ENCODE measurements at places on chromosomes 2 and 18. TPM values are rescaled to one million over a fixed set of nuclear protein-coding genes. Genes with fewer than 3 reads are reported as not detected.

The ZC3H8 gene
- 5.5 TPM for total RNA-seq

DNA sequence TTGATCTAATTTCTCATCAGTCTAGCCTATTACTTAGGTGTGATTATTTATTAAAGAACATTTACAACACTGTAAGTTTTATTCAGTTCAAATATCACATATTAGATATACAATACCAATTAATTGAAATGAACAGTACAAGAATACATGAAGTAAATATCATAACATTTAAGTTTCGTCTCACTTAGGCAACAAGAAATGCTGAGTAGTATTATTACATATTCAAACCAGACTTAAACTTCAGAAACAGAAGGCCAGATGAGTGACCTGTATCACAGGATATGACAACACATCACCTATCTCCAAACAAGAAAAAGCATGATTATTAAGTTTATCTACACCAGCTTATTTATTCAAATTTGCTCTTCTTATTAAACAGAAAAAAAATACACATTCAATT lies 48.9 kb downstream of the LONRF2 start:
- DNase-seq, result no peak

- peak; percentile 77 for DNase-seq
These were observed 305.5 kb downstream of the PTPRM start for GRCh38 chr18:7872569-7872968.

DNA sequence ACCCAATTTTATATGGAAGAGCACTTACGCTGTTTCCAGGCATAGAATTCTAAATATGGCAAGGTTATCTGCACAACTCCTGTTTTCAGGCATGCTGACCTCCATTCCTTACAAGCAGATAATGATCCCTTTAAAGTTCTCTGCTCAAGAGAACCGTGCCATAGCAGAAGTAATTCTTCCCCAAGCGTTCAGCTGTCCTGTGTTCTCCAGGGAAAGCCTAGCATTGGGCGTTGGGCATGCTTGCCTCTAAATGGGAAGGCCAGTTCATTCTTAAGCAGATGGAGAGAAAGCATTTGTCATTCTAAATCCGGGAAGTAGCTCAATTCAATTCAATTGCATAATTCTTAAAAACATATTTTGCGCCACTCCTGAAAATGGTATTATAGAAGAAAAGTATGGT lies 55.7 kb upstream of the EML4 start:
- DNase-seq, result peak; percentile 57

The ALLC gene
- not detected for total RNA-seq

The DYNAP gene
- total RNA-seq, result not detected

DNA sequence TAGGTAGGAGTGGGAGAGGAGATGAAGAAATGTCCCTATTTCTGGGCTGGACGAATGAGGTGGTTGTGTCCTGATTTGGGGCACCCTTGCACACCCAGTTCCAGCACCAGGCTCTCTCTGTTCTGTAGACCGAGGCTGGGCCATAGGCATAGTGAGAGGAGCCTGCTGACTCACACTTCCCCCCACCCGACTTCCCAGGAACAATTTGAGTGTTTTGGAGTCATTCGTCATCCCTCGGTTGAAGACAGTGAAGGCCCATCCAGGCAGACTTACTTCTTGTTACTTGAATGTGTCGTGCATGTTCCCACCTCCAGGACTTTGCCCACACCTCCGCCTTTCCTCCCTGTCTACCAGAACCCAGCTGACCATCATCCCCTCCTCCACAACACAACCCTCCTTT lies 179.1 kb downstream of the HAUS1 start:
- DNase-seq, result no peak

DNA sequence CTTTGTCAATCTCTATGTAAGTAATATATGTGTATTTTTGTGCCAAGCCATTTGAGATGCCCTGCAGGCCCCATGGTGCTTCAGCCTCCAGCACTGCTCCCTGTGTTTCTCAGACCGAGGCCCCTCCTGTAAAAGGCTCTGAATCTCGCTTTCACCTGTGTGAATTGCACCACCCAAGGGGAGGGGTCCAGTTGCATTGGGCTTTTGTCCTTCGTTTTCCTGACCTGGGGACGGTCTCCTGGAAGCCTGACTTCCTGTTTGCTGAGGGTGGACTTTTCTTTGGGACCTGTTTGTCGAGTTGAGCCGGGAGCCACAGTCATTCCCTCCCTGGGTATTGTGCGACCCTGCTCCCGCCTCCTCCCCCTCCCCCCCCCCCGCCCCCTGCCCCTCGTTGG lies 48.9 kb downstream of the AGAP1 start:
- DNase-seq, result no peak
